Spleen (tissue), 13 donors: ENCODE measurements at places on chromosomes 7 and 10.

- DNase-seq: no peak
These were observed 119.0 kb upstream of the RHOBTB1 start for GRCh38 chr10:61063034-61063433.

GRCh38 chr7:64099656-64100531 is 54.7 kb downstream of the ZNF727 start:
- DNase-seq: peak; percentile 63

DNA sequence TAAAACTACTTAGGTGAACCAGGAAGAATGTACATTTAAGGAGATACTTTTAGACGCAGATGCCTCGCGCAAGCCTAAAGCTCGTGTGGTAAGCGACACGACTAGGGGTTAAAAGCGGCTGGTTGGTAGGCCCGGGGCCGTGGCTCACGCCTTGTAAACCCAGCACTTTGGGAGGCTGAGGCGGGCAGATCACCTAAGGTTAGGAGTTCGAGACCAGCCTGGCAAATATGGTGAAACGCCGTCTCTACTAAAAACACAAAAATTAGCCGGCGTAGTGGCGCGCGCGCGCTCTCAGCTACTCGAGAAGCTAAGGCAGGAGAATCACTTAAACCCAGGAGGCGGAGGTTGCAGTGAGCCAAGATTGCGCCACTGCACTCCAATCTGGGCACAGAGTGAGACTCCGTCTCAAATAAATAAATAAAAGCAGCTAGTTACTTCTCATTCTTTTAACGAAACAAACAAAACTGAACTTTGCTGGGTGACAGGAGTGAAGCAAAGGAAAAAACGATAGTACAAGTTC is 879 bp downstream of the NUDT5 start:
- peak; percentile 82 for DNase-seq

- peak; percentile 74 for DNase-seq
These were observed 55.9 kb downstream of the ZNF467 start for GRCh38 chr7:149717481-149717880.

- no peak for DNase-seq
These were observed 282.1 kb downstream of the KCND2 start for GRCh38 chr7:120554960-120555571.

DNA sequence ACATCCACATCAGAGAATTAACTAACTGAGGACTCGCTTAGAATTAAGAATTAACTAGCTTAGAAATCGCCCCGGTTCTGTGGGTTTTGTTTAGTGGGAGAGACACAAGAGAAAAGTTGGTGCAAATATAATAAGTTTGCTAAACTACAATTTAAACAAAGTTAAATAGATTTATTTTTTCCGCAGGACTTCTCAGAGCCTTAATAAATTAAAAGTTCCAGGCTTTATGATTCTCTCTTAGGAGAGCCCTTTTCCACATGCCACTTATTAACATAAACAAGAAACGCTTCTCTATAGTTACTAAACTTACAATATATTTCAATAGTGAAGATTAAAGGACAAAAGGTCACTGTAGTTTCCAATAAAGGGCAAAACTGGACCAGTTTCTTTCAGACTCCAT is 100.0 kb downstream of the SLC25A13 start:
- no peak for DNase-seq

DNA sequence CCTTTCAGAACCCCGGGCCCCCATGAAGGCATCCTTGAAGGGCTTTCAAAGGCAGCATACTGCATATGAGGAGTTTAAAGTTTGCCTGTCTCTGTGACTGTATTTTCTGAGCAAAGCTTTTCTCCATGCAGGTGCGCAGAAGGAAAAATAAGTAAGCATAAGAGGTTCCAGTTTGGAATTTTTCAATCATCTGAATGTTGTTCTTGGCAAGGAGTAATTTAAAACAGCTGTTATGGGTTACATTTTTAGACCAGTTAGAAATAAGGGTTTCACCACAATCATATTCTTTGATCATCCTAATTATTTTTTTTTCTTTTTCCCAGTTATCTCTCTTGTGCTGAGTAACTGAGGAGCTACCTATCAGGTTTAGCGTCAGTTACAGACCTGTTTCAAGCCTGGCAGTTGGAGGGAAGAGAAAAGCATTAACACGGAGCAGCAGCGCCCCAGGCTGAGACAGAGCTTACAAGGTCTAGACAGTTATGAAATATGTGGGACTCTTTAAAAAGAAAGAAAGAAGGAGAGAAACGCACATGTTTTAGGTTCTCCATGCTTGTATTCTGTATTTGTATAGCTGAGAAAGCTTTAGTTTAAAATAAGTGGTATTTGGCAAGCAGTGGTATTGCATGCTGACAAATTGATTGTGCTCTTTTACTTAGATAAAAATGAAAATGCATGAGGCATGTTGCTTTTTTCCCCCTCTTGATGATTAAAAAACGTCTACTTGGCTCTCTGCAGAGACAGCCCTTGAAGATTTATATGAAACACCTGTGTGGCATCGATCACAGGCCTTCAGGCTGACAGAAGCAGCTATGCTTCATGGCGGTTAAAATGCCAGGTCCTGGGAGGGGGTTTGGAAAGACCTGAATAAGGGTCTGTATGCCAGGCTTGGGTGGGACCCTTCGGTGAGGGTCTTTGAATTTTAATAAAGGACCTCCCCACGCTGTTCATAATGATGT is 157.6 kb downstream of the GRK5 start:
- no peak for DNase-seq

DNA sequence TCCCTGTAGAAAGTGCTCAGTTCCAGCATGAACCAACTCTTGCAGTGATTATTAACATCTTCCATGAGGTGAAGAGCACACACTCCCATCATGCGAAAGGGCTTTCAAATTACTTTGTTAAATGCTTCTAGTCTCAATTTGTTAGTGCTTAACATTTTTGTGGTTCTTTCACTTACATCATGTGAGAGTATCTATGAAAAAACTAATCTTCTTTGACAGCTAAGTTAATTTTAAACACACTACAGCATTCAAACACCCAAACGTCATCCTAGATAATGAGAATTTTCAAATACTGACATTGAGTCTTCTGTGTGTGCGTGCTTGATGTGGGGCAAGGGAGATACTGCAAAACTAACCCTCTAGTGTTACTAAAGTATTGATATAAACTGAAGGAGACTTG is 84.8 kb downstream of the ETV1 start:
- no peak for DNase-seq

- DNase-seq: no peak
These were observed 212.2 kb downstream of the PCLO start for GRCh38 chr7:82950436-82950835.

GRCh38 chr7:674454-675410 is 51.8 kb upstream of the DNAAF5 start:
- DNase-seq: peak; percentile 38

DNA sequence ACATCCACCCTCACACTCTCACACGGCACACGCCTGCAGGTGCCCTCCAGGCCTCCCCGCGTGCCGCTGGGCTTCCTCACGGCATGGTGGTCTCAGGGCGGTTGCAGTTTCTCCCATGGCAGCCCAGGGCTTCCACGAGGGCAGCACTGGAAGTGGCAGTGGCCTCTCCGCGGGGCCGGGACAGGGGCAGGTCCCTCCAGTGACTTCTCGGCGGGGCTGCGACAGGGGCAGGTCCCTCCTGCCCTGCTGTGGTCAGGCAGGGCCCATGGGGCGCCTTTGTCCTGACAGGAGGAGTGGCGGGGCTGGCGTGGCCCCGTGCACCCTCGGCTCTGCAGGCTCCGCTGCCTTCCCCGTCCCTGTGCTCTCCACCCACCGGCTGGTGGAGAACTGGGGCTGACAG is 19.0 kb downstream of the PWWP2B start:
- DNase-seq: peak; percentile 78

GRCh38 chr7:94761451-94761850 is 105.5 kb upstream of the SGCE start:
- no peak for DNase-seq

DNA sequence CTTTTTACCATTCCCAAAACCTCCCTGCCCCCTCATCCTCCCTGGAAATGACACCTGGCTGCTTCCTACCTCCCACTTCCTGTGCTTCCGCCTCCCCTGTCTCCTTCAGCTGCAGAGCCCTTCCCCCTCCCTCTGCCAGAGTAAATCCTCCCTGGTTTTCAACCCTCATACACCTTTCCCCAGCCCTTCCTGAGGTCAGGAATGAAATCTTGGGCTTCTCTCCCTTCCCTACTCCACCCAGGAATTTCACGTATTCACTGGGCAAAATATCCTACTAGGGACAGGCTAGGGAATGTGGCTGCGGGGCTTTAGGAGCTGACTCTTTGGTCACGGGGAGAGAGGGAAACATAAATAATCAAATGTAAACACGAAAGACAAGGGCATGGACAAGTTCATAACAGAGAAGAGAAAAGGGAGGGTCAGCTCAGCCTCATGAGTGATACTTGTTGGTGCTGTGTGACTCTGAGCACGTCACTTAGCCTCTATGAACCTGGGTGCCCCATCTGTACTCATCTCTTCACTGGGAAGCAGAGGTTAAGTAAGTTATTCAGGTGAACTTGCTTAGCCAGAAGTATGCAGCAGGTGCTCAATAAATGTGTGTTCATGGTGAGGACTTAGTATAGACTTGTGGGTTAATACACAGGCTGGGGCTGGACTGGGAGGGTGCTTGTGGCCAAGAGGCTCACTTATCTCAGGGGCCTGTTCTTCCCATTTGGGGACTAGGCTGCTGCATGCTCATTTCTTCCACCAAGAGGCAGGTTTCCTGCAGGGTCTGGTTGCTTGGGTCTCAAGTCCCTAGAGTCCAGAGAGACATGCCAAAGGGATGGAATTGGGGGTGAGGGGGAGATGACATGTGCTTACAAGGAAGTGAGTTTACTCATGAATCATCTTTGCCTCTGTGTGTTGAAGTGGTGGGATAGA is 10.0 kb upstream of the DUSP5 start:
- DNase-seq: no peak

GRCh38 chr7:55966851-55967250 is 2.5 kb downstream of the NIPSNAP2 start:
- DNase-seq: no peak

GRCh38 chr7:55258631-55259030 is 106.5 kb upstream of the LANCL2 start:
- no peak for DNase-seq

DNA sequence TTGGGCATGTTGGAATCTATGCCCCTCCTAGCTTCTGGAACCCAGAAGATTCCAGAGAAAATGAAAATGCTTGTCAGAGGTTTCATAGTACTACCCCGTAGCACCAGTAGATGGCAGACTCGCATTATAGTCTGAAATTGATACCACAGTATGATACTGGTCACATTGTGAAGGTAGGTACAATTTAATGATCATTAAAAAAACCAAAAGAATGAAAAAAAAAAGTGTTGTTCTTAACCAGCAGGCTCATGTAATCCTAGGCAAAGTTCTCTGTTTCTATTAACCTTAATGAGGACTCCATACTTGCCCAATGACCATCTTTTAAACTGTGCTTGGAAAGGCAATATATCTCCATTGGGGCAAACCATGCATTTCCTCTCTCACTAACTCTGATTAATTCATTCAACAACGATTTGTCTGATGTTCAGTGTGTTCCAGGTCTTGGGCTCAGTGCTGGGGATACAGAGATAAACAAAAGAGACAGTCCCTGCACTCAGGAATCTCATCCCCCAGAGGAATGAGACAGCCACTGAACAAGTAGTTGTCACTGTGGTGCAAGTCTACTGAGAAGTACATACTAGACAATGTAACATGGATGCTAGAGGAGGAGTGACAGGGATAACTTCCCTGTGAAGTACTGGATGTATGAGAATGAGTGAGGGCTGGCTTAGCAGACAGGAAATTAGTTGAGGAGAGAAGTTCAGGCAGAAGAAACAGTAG is 223.5 kb upstream of the PHYHIPL start:
- no peak for DNase-seq

- DNase-seq: no peak
These were observed 393.7 kb upstream of the MBL2 start for GRCh38 chr10:53166325-53166724.

DNA sequence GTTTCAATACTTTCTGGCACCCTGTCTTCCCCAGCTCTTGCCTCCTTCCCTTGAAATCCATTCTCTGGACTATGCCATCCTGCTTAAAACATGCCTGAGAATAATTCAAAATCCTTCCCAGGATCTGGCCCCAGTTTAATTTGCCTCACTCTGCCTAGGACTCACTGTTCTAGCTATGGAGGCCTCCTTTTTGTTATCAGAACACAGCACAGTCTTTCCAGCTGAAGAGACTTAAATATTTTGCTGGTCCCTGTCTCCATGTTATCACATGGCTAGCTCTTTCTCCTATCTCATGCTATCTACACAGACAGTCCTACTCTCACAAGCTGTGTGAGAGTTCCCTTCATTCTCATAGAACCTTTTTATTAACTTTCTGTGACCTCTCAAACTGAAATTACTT is 194.8 kb downstream of the RNLS start:
- DNase-seq: no peak

DNA sequence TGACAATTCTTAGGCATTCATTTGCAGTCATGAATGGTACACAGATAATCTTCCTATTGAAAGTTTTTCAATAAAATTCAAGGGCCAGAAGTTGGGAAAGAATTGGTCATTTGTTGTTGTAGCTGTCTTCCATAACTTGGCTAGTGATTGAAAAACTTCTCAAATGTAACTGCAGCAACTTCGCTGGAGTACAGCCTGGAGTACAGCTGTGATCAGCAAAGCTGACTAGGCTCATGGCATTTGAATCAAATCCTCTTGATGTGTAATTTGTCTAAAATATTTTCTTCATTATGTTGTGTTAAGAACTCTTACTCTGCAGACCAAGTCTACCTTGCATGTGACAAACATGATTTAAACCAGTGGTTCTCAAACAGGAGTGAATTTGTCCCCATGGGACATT is 226.5 kb upstream of the STEAP1 start:
- no peak for DNase-seq

- no peak for DNase-seq
These were observed 590.2 kb downstream of the SH2D4B start for GRCh38 chr10:81127931-81128330.

DNA sequence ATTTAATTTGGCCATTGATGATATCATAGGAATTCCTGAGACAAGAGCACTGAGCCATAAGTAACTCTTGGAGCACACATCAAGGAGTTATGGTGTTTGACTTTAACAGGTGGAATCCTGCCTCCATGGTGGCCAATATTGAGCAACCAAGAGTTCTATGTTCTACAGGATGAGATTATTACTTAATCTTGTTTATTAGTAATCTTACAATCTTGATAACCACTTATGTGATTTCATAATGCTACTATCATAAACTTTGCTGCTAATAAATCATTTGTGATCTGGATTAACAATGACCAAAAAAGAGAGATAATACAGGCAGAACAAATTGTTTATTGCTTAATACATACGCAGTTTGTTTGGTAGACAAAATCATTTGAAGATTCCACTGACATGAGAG is 27.5 kb upstream of the PDK4 start:
- no peak for DNase-seq
